Muscle of arm (tissue), 14 donors: ENCODE measurements at places on chromosomes 3 and 15.

- no peak for DNase-seq
These were observed 124.1 kb upstream of the DLG1 start for GRCh38 chr3:197422506-197422905.

- DNase-seq: no peak
These were observed 196.2 kb downstream of the TUSC7 start for GRCh38 chr3:116905794-116906193.

- DNase-seq: no peak
These were observed 70.5 kb upstream of the FOXB1 start for GRCh38 chr15:59933607-59934006.

GRCh38 chr15:91801836-91802534, 51.5 kb upstream of the SLCO3A1 start:
- no peak for DNase-seq

- no peak for DNase-seq
These were observed 156.7 kb downstream of the DIPK2A start for GRCh38 chr3:144128108-144128892.
